ENCODE measurements at places on chromosomes 6 and 20. TPM values are rescaled to one million over a fixed set of nuclear protein-coding genes. Genes with fewer than 3 reads are reported as not detected.

DNA sequence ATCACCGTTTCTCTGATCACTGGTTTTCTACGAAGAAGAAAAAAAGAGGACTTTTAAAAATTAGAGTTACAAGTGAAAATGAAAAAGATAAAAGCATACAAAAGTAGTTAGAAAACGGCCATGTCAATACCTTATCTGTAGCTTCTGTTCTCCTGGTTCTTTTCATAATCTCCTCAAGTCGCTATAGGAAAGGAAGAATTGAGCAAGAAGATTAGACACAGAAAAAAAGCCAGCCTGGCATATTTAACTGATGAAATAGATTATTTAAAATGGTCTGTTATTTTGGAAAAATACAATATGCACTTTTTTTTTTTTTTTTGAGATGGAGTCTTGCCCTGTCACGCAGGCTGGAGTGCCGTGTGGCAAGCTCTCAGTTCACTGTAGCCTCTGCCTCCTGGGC, 70.2 kb upstream of the BCLAF1 start:
- DNase-seq = no peak

GRCh38 chr6:90109141-90109540, 187.5 kb downstream of the BACH2 start:
- DNase-seq = no peak

DNA sequence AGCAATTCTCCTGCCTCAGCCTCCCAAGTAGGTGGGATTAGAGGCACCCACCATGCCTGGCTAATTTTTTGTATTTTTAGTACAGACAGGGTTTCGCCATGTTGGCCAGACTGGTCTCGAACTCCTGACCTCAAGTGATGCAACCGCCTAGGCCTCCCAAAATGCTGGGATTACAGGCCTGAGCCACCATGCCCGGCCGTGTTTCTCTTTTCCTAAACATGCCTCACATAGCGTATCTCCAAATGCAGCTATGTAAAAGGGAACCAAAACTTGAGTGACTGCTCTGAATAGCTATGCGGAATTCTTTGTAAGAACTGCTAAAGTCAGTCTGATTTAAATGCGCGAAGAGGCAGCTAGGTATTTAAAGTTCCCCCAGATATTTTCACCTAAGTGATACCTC, 20.5 kb downstream of the BPIFA2 start:
- no peak for DNase-seq

The ANKRD60 gene
- not detected for polyA plus RNA-seq

The ULBP2 gene
- 5.0 TPM for polyA plus RNA-seq

The ZBTB46 gene
- polyA plus RNA-seq = 0.15 TPM

The CDSN gene
- polyA plus RNA-seq = not detected

DNA sequence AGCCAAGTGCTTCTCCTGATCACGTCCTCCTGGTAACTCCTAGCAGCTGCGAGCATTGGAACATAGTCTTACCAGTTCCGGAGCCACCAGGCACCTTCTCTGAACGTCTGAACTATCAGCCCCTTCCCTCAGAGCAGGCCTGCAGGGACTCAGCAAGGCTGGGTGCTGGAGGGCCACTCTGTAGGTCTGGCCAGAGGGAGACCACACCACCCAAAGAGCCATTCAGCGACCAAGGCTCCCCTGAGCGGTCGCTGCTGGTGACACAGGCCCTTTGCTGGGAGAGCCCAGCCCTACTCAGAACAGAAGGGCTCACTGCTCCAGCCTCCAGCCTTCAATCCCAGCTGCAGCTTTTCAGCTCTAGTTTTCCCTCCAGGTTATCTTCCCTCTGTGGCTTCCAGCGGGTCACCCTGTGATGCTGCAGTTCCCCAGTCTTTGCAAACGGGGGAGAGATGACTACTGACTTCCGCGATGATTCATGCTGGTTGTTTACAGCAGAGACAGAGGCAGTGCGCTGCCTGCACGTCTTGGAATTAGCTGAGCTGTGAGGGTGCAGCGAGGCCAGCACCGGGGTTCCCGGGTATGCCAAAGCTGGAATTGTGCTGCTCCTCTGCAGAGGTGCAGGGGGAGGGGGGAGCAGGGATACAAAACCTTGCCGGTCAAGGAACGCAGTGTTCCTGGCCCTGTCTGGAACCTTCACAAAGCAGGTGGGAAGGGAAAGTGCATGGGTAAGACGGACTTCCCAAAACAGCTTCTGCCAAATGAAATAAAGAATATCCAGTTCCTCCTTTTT, 161.4 kb downstream of the LY86 start:
- no peak for DNase-seq

- no peak for DNase-seq
These were observed 10.8 kb downstream of the CTSZ start for GRCh38 chr20:58996226-58996611.

- peak; percentile 61 for DNase-seq
These were observed 17.6 kb upstream of the HLA-F start for GRCh38 chr6:29705389-29706231.

The POM121L2 gene
- not detected for polyA plus RNA-seq

DNA sequence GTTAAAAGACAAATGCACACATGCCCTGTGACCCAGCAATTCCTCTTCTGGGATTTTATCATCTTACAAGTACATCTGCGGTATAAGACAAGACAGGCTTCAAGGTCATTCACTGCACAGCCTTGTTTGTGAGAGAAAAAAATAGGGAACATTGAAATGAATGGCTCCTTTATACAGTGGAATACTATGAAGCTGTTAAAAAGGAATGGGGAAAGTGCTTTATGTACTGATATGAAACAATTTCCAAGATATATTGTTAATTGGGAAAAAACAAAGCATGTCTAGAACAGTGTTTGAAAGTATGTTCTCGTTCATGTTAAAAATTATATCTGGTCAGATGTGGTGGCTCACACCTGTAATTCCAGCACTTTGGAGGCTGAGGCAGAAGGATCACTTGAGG, 25.4 kb downstream of the PDRG1 start:
- DNase-seq = no peak

GRCh38 chr20:9723501-9724202, 115.2 kb downstream of the PAK5 start:
- no peak for DNase-seq

DNA sequence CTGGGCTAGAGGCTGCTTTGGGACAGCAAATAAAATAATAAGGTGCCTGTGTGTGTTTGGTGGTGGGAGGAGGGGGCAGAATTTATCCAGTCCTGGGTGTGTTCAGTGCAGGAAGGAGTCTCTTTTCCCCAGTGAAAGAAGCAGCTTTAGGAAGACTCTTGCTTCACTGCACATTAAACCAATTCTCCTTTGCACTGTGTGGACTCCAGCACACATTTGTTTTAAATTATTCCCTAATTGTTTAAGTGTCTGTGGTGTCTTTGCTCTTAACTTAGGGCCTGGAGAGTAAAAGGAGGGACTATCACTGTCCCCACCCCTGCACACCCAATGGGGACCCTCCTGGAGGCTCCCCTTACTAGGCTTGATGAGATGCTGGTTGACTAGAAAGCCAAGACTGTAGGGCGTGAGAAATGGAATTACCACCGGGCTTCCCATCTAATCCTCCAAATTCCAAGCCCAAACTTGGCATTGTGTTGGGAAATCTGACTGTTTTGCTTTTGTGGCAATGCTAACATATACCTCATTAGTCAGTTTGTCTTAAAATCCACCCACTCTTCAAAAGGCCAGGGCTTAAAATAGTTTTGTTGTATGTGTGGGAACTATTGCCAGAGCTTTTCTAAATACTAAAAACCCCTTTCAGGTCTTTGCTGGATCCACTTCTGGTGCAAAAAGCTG, 13.5 kb upstream of the DAAM2 start:
- peak; percentile 28 for DNase-seq

DNA sequence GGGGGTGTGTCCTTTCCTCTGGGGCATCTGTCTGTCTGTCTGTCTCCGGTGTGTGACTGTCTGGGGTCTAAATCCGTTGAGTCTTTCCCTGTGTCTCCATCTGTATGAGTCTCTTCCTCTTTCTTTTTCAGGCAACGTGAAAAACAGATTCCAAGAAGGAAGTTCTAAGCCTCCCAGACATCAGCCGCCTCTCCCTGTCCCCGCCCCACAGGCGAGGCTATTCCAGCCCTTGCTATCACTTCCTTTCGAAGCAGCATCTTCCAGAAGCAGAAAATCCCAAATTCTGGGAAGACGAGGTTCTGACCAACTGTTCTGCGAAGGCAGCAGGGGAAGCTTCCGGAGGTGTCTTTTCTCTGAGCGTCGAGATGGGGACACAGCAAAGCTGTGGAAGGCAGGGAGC, 34.0 kb downstream of the PMEPA1 start:
- no peak for DNase-seq

DNA sequence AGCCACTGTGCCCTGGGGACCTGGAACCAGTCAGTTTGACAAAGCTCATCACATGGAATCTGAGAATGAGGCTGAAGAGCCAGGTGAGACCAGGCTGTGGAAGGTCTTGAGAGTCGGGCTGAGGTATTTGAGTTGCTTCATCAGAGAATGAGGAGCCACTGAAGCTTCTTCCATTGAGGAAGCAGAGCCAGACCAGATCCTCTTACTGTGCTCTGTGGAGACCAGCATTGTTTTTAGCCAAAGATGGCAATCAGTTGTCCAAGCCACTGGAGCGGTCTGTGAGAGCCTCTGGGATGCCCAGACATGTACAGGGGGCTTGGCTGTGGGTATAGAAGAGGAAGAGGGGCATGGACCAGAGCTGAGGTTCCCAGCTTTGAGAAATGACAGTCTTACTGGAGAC, 6.1 kb upstream of the EPB41L1 start:
- no peak for DNase-seq

The DEFB132 gene
- polyA plus RNA-seq = not detected

The PDYN gene
- not detected for polyA plus RNA-seq

- no peak for DNase-seq
These were observed 56.6 kb upstream of the RIN2 start for GRCh38 chr20:19701429-19701828.

DNA sequence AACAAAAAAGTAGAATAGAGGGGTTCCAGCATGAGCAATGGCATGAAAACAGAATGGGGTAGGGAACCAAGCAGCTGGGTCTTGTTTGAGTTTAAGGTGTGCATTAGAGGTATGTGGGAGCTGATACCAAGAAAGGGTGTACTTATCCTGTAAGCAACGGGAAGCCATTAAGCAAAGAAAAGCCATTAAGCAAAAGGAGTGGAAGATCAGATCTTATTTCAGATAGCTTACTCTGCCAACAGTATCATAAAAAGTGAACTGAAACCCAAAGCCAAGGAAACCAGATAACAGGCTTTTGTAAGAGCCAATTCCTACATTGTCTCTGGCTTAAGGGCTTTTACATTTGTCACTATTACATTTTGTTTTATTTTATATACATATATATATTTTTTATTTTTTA, 21.3 kb upstream of the BEND6 start:
- DNase-seq = no peak

The PRDM13 gene
- 0.02 TPM for polyA plus RNA-seq

The SLC24A3 gene
- not detected for polyA plus RNA-seq

The IRF4 gene
- polyA plus RNA-seq = not detected

The TRIM10 gene
- not detected for polyA plus RNA-seq

- peak; percentile 30 for DNase-seq
These were observed 22.5 kb upstream of the C6orf58 start for GRCh38 chr6:127554435-127555006.

DNA sequence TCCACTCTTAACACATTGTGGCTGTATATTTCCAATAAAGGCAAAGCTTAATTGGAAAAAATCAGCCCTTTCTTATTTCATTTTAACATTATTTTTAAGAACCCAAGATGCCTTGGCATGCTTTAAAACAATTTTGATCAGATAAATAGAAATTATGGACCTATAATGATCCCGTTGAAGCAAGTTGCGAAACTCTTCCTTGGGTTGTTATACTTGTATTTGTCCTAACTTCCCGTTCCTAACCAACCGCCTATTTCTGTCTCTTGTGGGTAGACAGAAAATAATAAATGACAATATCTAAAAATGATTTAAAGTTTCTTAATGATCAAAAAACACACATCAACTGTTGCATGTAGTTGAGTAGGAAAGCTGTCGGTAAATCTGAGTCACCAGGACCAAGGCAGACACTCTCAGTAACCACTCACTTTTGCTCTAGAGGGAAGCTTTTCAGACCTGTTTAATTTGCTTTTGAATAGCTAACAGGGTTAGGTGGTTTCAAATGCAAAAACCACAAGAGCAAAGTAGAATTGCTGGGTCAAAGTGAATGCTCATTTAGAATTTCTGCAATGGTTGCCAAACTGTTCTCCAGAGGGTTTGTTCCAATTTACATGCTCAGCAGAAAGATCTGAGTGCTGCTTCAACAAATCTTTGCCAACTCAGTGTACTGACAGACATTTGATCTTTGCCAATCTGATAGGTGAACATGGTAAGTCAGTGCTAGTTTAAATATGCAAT, 34.2 kb upstream of the KCNK5 start:
- DNase-seq = no peak

GRCh38 chr20:63401384-63402110, 40.4 kb upstream of the CHRNA4 start:
- no peak for DNase-seq

The ANKRD6 gene
- 2.6 TPM for polyA plus RNA-seq

The SF3B5 gene
- polyA plus RNA-seq = 281 TPM

The PNPLA1 gene
- polyA plus RNA-seq = not detected

GRCh38 chr20:18548465-18548864, 18.8 kb upstream of the SMIM26 start:
- DNase-seq = no peak

The FAM110A gene
- 3.8 TPM for polyA plus RNA-seq

GRCh38 chr6:128659276-128659675, 138.9 kb upstream of the PTPRK start:
- DNase-seq = no peak

The TCF21 gene
- not detected for polyA plus RNA-seq

DNA sequence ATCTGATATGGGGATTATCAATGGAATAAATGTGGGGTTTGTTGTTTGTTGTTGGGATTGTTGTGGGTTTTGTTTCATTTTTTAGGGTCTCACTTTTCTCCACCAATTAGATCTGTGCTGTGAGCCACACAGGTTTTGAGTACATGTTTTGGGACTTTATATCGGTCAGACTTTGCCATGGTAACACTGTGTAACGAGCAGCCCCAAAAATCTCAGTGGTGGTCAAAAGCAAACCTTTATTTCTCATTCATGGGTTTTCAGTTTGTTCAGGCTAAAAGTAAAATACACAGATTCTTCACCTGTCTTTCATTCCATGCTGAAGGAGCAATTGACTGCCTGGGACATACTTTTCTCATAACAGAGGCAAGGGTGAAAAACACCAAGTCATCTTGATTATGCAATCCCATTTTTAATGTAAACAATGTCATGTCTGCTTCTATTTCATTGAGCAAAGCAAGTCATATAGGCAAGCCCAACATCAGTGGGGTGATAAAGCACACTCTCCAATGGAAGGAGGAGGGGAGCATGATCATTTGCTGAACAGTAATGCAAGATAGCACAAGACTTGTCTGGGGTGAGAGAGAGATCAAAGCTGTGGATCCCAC, 101.1 kb upstream of the PLCB4 start:
- DNase-seq = no peak

The MLN gene
- polyA plus RNA-seq = not detected

GRCh38 chr6:163720005-163720404, 305.5 kb downstream of the QKI start:
- DNase-seq = no peak

The CENPW gene
- 8.8 TPM for polyA plus RNA-seq

GRCh38 chr20:7415427-7415826, 524.8 kb downstream of the HAO1 start:
- DNase-seq = no peak

The ELOVL2 gene
- 0.49 TPM for polyA plus RNA-seq

Data from SK-N-SH (cell line).